ENCODE measurements at places on chromosomes 3 and 15.

DNA sequence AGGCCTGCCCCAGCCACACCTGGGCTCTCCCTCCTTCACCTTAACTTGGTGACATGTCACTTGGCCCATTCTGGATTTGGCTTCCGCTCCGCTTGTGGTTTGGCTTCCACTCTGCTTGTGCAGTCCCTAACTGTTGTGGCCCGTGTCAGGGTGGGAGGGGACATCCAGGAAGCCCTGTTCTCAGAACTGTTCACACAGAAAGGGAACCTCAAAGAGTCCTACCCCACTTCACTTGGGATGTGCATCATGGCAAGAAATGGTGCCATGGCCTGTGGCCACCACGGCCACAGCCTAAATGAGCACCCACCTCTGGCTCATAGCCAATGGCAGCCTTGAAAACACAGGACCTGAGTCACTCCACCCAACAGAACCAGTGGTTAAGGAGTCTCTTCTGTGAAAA, 63.4 kb downstream of the CYP19A1 start:
- no peak for DNase-seq

DNA sequence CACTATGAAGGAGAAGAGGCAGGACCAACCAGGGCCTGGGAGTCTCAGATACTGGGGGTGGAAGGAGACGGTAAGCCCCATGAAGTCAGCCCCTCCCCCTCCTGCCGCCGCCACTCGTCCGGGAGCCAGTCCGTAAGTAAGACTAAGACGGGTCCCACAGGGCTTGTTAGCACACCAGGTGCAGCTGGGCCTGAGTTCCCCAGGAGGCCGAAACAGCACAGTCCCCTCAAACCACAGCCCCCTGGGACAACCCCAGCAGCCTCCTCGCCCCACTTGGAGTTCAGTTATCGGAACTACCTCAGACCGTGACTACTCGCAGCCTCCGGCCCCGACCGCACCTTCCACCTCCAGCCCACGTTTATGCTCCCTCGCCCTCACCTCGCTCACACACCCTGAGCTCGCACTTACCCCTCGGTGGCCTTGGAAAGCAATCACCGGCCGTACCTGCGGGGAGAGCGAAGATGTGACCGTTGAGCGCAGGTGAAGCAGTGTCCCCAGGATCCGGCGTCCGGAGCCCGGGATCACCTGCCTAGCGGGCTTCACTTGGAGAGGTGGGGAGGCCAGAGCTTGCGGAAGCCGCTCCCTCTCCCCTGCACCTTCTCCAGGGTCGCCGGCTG, 557 bp downstream of the ELL3 start:
- DNase-seq: no peak

DNA sequence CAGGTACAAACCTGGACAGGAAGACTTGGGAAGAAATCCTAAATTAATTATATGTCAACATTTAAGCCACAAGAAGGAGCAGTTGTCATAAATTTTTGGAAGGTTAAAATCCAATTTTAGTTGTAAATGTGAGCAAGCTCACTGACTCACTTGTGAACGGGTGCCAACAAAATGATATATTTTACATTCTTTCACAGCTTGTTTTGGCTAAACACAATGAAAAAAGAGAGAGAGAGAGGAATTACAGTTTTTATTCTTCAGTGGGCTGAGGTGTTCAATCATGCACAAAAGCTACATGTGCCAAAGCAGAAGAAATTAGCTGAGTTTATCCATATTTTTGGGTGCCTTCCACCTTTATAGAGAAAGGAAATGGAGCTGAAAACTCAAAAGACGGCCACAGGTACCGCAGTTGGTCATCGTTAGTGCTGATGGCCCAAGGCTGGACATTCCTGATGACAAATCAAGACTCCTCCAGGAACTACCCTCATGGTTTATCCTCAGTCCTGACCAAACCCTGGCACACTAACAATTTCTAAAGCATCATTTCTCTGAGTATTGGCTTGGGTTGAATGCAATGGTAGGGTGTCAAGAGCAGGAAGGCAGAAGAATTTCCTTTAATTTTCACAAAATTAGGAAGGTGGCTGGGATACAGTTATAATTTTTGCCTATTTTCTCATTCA, 37.6 kb upstream of the WNT5A start:
- no peak for DNase-seq

GRCh38 chr15:46778876-46779275, 938.4 kb upstream of the SEMA6D start:
- no peak for DNase-seq

- no peak for DNase-seq
These were observed 57.8 kb upstream of the ACTC1 start for GRCh38 chr15:34853001-34853758.

DNA sequence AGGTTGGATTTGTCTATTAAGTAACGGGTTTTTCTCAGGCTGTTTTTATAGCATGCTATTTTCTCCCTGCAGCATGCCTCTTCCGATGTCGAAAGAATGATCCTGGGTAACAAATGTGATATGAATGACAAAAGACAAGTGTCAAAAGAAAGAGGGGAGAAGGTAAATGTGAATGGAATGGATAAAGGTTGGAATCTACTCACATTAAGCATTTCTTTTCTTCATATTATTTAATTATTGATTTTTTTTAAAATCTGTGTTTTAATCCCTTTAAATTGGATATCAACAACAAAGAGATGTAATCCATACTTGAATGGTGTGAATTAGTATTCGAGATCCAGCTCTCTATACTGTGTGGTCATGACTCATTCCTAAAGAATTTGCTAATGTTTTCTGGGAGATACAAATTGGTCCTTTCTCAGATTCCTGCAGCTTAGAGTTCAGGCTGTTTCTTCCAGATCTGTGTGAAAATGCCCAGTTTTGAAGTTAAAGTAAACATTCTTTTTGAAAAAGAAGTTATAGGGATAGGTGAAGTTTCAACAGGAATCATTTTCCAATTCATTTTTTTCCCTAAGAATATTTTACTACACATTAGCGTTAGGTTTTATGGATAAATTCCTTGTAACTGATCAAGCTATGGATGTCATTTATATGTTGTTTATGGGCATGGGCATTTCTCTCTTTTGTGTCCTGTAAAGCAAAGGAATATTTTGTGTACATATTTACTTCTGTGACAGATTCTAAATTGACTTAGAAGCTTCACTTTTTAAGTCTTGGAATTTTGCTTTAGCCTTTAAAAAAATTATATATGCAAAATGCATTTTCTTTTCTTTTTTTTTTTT, 20.8 kb upstream of the APH1B start:
- DNase-seq: no peak

GRCh38 chr3:112805126-112805525, 41.5 kb downstream of the CD200R1L start:
- DNase-seq: no peak

DNA sequence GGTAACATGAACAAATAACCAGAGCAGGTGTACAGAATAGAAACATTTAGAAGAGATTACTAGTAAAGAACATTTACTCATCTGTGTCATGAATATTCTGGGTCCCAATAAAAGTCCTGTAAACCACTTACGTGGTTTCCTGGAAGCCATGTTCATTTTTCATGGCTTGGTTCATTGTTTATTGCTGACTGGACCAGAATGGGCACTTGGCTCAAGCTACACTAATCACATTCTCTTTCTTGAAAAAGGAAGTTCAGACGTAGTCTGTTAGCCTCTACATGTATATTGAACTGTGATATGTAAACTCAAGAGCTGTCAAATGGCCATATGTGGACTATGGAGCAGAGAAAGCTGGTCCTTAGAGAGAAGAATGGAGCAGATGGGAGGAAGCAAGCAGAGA, 138.3 kb upstream of the FAM3D start:
- no peak for DNase-seq

DNA sequence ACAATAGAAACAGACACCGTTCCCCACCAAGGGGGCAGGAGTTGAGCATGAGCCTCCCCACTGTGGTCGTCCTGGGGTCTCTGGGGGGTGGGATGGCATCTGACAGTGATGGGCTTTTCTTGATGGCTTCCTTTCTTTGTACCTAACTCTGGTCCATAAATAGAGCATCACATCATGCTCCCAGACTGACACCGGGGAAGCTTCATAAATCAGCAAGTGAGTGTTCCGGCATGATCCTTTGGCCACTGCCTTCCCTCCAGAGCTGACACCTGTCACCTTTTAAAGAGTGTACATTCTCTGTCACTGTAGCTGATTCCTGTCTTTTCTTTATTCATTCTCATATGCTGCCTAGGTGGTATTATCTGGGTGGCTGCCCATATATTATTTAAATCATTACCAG, 129.9 kb downstream of the ROBO2 start:
- DNase-seq: no peak

DNA sequence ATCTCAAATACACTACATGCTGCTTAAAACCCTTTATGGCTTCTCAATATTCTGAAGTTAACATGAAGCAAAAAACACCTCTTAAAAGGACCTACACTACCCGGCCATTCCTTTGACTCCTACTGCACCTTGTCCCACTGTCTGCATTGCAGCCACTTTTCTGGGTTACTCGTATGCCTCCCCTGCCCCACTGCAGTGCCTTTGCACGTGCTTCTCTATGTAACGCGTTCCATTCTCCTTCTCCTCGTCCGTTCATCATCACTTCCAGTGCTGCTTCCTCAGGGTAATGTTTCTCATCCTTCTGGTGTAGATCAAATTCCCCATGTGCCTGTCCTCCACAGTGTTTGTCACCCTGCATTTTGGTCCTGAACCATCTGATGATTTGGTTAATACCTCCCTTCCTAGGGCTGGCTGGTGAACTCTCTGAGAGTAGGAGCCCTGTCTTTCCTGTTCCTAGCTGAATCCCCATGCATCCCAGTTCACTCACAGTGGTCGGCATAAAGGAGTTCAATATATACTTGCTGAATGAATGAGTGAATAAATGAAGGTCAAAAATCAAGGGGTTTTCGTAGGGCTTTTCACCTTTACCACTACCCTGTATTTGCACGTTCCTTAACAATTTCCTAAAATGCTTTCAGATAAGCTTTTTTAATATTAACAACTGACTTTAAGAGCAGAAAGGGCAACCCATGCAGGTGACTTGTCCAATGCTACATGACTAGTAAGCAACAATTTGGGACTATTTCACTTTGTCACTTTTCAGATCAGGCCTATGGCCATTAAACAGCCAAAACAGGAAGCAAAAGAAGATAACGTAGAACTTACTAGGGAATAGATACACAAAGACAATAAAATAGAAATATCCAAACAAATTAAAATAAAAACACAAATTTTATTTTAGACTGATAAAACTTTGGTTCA, 2.4 kb upstream of the STT3B start:
- DNase-seq: no peak

DNA sequence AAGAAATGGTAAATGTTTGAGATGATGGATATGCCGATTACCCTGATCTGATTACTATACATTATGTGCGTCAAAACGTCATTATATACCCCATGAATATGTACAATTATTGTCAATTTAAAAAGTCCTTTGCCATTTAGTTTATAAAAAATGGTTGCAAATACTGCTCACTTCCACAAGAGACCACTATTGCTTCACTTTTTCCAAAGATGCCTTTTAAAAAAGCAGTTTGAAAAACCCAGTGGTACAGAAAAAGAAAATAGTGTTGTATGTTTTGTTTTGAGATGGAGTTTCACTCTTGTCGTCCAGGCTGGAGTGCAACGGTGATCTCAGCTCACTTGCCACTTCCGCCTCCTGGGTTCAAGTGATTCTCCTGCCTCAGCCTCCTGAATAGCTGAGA, 39.3 kb downstream of the EDEM1 start:
- DNase-seq: no peak

DNA sequence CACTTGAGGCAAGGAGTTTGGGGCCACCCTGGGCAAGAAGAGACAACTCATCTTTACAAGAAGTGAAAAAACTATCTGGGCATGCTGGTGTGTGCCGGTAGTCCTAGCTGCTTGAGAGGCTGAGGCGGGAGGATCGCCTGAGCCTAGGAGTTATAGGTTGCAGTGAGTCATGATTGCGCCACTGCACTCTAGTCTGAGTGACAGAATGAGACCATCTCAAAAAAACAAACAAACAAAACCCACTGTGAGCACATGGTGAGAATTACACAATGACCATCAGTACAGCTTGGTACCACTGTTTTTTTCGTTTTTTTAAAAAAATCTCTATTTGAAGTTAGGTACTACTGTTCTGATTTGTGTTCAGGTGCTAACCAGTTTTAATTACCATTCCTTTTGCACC, 13.6 kb downstream of the VPS39 start:
- no peak for DNase-seq

DNA sequence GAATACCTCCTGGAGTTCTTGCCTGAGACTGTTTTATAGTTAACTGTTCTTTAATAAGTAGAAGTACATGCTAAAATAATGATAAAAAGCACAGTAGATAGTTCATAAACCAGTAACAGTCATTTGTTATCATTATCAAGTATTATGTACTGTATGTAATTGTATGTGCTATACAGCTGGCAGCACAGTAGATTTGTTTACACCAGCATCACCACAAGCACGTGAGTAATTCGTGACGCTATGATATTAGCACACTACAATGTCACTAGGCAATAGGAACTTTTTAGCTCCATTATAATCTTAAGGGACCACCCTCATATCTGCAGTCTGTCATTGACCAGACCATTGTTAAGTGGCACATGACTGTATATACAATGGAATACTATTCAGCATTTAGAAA, 534.7 kb downstream of the FHIT start:
- no peak for DNase-seq

DNA sequence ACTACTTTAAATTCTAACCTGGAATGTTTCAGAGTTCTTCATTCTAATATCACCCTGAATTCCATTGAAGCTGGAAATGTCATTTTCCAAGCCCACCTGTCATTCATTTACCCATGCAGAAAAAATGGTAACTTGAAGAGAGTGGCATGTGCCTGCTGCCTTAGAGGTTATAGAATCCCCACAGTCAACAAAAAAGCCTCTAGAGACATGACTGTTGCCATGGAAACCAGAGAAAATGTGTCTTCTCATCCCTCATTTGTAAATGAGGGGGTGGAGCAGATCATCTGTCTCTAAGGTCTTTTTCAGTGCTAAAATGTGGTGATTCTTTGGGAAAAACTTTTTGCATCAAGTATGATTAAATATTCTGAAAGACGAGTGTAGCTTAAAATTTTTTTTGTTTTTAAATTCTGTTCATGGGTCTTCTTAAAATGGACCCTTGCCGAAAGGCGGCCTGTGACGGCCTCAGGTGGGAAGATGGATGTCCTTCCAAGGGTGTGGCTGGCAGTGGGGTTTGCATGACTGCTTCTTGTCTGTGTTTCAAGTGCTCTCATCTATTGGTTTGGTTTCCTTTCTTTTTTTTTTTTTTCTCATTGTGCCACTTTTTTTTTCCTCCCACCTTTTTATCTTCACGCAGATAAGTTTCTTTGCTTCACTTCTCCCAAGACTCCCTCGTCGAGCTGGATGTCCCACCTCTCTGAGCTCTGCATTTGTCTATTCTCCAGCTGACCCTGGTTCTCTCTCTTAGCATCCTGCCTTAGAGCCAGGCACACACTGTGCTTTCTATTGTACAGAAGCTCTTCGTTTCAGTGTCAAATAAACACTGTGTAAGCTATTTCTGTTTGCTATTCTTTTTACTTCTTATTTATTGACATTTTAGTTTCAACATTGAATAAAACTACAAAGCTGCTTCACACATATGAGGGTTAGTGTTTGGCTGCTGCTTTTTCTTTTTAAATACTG, 23.0 kb downstream of the TPM1 start:
- no peak for DNase-seq

DNA sequence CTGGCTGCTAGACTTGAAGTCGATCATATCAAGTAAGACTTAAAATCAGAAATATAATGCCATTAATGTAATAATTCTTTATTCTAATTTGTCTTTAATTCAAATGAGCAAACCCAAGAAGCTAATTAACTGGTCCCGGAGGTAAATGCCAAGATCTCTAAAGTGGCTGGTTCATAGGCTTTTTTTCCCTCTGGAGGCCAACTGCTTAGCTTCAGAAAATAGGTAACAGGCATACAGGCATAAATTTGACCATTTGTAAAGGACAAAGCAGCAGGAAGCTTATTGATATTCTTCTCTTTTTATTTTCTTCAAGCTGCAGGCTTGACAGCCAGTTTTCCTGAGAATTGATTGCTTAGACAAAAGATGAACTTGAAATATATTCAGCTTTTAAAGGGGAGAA, 158.6 kb upstream of the RAP2B start:
- DNase-seq: no peak
